Breast epithelium (tissue), 4 donors: ENCODE measurements at places on chromosomes 7 and 10. TPM values are rescaled to one million over a fixed set of nuclear protein-coding genes. Genes with fewer than 3 reads are reported as not detected.

DNA sequence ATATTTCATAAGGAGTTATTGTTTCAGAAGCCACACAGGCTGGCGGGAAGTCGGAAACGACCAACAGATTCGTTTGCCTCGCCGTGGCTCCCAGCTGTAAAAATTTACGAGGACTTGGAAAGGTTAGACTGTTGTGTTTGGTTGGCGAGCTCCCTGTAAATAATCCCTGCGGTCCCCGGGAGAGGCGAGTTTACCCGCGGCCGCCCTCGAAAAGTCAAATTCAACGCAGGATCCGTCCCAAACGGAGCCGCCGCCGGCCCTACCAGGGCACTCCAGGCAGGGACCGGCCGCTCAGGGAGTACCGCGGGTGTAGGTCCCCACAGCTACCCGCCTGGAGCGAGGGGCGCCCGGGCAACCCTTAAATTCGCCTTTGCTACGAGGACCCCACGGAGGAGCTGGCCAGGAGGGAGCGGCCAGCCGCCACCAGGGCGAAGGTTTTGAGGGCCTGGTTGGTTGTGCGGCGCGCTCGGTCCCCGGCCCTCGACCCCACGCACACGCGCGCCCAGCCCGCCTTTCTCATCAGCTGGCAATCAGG is 726 bp upstream of the HOXA9 start:
- no peak for DNase-seq

GRCh38 chr10:18325410-18325809 is 185.2 kb downstream of the CACNB2 start:
- DNase-seq, result no peak

UCMA gene
- not detected for total RNA-seq

VDAC2 gene
- 86.2 TPM for total RNA-seq
